Fibroblast of skin of abdomen (primary cell): ENCODE measurements at places on chromosomes 2 and 18.

DNA sequence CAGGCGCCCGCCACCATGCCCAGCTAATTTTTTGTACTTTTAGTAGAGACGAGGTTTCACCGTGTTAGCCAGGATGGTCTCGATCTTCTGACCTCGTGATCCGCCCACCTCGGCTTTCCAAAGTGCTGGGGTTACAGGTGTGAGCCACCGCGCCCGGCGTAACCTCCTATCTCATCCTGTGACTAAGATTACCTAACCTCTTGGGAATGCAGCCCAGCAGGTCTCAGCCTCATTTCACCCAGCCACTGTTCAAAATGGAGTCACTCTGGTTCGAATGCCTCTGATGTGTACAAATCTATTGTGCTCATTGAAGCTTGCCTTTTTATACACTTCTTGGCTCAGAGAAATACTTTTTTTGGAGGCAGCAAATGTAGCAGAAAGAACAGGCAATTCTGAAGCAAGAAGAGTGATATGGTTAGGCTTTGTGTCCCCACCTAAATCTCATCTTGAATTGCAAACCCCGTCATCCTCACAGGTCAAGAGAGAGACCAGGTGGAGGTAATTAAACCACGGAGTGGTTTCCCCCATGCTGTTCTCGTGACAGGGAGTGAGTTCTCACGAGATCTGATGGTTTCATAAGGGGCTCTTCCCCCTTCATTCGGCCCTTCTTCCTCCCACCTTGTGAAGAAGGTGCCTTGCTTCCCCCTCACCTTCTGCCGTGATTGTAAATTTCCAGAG is 60.6 kb downstream of the SLC4A3 start:
- no peak for DNase-seq

GRCh38 chr2:120767486-120768005 is 31.9 kb downstream of the GLI2 start:
- no peak for DNase-seq

DNA sequence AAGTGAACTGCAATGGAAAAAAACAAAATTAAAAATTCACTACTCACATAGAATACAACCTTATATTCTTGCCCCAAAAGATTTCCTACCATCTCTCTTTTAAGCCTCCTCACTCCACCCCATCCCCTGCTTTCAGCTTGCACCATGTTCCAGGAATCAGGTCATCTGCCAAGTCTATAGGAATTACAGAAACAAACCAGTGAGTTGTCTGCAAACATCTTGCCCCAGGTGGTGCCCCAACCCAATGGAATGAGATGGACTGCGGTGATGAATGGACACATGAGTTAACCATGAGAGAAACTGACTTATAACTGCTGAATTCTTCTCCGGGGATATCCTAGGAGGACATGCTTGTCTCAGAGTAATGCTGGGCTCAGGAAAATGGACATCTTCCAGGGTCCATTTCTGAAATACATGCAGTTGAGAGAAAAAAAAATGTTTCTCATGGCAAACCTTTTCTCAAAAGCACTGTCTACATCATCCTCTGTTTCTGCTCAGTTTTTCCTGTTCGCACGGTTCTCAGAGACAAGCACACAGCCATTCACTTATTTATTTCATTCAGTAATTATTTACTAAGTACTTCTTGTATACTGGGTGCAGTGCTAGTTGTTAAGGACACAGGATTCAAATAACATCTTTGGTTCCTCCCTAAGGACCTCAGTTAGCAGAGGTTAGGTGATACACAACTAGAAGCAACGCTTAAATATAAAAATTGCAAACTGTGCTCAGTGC is 350.0 kb downstream of the RND3 start:
- DNase-seq = no peak

- no peak for DNase-seq
Observed at GRCh38 chr2:158319269-158319668, 137.3 kb downstream of the CCDC148 start.

DNA sequence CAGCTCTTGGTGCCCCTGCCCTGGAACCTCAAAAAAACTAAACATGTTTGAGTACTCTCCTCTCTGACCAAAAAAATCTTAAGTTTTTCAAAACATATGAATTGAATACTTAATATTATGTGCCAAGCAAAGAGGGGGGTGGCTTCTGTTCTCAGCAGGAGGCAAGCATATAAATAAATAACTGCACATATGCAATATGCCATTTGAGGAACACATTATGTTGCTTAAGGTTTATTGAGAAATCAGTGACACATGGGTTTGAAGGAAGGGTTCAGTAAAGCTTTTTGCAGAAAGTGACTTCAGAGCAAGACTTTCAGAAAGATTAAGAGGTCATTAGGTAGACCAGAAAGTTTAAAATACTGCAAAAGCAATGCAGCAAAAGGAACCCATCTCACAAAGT is 429.2 kb downstream of the TDRD15 start:
- DNase-seq = no peak

- DNase-seq = no peak
Observed at GRCh38 chr2:120632796-120633646, 102.6 kb upstream of the GLI2 start.

DNA sequence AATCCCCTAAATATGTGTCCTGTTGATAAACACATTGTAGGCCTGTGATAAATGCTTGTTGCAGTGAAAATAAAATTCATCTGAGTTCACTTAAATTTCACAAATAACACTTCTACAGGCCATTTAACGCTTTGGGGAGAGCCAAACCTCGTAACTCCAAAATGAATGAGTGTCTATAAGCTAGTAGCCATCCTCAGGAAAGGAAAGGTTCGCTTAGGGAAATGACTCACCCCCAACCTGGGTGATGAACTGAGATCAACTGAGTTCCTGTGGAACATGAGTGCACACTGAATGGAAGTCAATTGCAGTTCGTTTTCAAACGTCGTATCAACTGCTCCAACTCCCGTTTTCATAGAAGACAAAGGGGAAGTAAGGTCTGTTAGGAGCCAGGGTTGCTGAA is 527.6 kb upstream of the ID2 start:
- no peak for DNase-seq

DNA sequence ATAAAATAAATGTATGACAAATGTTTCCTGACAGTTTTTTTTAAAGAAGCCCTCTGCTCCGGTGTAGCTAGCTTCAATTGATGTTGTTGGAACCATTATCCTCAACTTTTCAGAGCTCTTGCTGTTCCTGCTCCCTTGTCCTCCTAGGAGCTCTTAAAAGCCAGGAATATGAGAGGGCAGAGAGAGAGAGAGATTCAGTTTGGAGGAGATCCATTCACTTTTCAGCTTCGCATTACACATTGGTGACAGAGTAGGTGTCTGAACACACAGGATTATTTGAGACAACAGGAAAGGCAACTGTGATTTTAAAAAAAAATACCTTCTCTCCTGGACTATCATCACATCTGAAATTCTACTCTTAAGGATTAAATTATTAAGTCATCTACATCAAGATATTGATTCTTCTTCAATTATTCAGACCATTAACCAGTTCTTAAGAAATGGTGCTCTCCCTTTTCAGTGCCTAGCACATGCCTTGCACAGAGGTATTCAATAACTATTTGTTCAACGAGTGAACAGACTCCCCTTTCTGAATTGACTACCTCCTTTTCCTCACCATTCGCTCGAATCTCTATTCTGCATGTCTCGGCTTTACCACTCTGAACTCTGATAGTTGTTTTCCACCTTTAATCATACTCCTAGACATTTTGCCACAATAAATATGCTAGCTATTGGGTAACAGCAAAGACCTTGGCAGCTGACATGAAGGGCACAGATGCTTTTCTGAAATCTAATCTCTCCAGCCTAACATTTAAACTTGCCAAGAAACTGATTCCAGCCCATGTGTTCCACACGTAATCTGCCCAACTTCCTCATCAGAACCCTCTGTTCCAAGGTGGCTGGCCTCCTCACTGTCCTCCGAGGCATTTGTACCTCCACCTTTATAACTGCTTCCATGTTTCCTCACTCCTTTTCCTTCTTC is 28.6 kb upstream of the SLC35F5 start:
- no peak for DNase-seq

DNA sequence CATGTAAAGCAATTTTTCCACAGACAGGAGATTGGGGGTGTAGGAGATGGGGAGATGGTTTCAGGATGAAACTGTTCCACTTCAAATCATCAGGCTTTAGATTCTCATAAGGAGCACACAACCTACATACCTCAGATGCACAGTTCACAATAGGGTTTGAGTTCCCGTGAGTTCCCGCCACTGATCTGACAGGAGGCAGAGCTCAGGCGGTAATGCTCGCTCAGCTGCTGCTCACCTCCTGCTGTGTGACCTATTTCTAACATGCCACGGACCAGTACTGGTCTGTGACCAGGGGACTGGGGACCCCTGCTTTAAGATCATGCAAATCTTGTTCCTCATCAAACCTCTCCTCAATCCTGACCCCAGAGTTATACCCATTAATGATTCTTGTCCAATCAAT is 70.1 kb downstream of the RPE start:
- no peak for DNase-seq
